EH (cell line): ENCODE measurements at places on chromosomes 2 and 18.

GRCh38 chr2:235080101-235080500, 128.3 kb downstream of the SH3BP4 start:
- DNase-seq: peak; percentile 72

GRCh38 chr2:1907291-1907690, 163.0 kb upstream of the PXDN start:
- DNase-seq: no peak

DNA sequence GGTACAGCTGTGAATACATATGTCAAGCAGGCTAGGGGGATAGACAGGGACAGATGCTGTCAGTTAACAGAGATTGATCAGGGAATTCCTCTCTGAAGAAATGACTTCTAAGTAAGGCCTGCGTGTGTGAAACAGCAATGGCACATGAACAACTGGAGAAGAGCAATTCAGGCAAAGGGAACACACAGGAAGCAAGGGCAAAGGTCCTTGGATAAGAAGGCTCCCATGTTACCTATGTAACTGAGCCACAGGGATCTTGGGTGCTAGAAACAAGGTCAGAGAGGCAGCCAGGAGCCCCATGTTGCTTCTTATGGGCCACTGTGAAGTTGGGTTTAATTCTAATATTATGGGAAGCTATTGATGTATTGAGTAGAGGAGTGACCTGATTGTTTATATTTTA, 373.7 kb upstream of the ACVR2A start:
- DNase-seq: no peak

DNA sequence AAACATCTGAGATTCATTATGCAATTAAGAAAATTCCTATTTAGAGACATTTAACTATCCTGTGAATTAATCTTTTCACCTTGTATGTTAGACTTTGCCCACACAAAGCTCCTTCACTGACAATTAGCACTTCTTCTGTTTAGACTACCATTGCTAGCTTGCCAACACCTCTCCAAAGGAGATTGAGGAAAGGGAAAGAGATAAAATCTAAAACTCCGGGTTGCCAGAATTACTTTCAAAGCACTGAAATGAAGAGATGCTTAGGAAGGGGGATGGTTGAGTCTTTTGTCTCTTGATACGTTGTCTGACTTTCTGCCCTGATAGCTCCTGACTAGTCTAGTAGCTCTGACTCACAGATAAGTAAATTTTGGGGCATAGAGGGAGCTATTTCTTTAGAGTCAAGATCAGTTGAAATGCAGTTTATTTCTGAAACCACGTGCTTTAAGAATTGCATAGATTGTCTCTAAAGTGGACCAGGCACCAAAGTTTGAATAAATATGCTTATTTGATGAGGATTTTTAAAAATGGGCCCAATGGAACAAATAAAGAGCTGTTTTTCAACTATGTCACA, 74.1 kb upstream of the DSEL start:
- DNase-seq: peak; percentile 51

GRCh38 chr2:181679544-181679979, 755 bp downstream of the NEUROD1 start:
- DNase-seq: no peak
